ENCODE measurements at places on chromosomes 5 and 9.

GRCh38 chr5:170513856-170514525, 10.2 kb downstream of the KCNIP1 start:
- DNase-seq: no peak

- DNase-seq: no peak
Observed at GRCh38 chr9:123485216-123485615, 129.2 kb downstream of the CRB2 start.

DNA sequence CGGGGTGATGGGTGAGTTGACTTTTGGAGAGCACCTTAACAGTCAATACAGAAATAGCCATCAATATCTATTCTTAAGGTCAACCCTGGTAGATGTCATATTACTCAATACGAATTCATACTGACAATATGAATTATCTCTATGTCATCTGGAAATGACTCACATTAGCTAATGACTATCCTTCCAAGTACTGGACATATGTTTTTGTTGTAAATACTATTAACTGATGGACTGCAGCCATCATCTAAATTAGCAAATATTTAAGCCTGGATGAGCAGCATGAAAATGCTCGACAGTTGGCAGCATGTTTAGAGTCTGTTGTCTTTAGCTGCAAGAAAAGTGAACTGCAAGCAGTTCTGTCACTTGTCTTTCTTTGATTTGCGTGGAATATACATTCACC, 19.6 kb upstream of the ISOC1 start:
- no peak for DNase-seq

DNA sequence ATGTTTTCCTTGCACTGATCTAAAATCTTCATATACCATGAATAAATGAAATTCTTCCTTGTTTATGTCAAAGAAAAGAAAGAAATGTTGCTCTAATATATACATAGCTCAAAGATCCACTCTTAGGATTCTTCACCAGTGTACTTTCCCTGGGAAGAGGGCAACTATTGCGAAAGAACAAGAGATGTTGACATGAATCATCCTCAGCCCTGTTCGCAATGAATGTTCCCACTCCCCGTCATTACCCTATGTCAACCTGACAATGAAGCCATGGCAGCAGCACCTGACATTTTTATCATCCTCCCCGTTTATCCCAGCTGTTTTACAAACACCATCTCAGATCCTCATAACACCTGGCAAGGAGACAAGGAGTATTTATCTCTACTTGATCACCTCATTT, 409.1 kb upstream of the GRIA1 start:
- DNase-seq: no peak

- no peak for DNase-seq
Observed at GRCh38 chr9:129023036-129023907, 4.9 kb downstream of the SH3GLB2 start.

GRCh38 chr5:119078861-119079260, 8.0 kb downstream of the DMXL1 start:
- DNase-seq: no peak

- no peak for DNase-seq
Observed at GRCh38 chr5:151151263-151151660, 6.3 kb downstream of the ANXA6 start.

DNA sequence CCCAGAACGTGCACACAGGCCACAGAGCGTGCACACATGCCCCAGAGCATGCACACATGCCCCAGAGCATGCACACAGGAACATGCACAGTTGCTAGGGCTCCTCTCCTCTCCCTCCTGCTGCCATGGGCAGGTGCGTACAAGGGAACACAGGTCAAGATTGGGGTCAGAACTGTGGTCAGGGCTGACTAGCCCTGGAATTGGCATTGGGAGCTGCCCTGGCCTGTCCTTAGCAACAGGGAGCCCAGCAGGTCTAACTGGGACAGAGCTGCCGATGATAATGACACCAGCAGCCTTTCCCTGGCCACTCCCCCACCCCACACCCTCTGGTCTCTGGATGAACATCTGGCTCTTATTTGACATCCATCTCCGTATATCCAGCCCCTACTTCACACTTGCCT, 8.0 kb downstream of the PCDH1 start:
- DNase-seq: no peak

GRCh38 chr5:20575571-20575970, 587.6 kb upstream of the CDH18 start:
- no peak for DNase-seq

Measured in activated CD4-positive, CD25-positive, alpha-beta regulatory T cell (primary cell).